ENCODE measurements at places on chromosomes 11 and 22.

DNA sequence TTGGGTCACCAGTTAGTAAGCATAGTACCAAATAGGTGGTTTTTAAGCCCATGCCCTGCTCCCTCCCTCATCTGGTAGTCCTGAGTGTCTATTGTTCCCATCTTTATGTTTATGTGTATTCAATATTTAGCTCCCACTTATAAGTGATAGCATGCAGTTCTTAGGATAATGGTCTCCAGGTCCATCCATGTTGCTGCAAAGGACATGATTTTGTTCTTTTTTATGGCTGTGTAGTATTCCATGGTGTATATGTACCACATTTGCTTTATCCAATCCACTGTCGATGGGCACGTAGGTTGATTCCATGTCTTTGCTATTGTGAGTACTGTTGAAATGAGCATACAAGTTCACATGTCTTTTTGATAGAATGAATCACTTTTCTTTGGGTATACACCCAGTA lies 18.2 kb upstream of the SYTL2 start:
- DNase-seq: no peak

DNA sequence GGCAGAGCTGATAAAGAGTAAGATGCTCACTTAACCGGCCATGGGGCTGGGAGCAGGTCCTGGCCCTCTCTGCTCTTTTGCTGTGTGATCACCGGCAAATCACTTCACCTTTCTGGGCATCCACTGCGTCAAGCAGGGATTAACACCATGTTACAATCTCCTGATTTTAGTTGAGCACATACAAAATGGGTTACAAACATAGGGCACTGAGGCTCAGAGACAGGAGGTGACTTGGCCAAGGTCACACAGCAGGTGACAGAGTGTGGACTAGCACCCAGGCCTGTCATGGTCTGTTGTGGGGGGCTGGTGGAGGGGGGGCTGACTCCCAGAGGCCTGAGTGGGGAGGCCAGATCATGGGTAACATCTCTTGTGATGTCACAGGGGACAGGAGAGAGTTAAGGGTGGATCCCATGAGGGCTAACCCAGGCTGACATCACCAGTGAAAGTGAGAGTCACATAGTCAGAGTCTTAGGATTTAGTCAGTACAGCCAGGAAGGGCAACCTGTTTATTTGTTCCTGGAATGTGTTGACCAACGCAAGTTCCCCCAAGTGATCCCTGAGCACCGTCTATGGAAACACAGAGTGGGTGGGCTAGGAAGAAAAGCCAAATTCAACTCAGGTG lies 27.8 kb downstream of the GDPD5 start:
- no peak for DNase-seq

DNA sequence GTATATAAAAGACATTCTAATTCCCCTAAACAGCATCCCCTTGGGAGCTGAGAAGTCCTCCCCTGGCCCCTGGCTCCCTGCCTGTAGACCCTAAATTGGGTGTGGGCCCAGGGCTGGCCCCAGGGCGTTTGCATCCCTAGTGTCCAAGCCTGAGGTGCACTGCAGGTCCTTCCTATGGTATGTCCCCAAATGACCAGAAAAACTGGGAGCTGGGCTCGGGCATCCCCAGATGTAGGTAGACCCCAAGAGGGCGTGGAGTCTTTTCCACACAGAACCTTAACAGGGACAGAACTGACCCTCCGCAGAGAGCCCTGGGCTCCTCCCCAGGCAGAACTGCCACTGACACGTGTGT lies 782 bp upstream of the OSBPL5 start:
- no peak for DNase-seq

GRCh38 chr11:78341841-78342240 lies 75.8 kb downstream of the GAB2 start:
- no peak for DNase-seq

- DNase-seq: no peak
Observed at GRCh38 chr11:1693327-1694063, 3.5 kb upstream of the KRTAP5-6 start.

- DNase-seq: no peak
Observed at GRCh38 chr11:103581760-103582159, 454.7 kb upstream of the DDI1 start.

GRCh38 chr11:133118563-133119268 lies 413.6 kb downstream of the OPCML start:
- DNase-seq: no peak

DNA sequence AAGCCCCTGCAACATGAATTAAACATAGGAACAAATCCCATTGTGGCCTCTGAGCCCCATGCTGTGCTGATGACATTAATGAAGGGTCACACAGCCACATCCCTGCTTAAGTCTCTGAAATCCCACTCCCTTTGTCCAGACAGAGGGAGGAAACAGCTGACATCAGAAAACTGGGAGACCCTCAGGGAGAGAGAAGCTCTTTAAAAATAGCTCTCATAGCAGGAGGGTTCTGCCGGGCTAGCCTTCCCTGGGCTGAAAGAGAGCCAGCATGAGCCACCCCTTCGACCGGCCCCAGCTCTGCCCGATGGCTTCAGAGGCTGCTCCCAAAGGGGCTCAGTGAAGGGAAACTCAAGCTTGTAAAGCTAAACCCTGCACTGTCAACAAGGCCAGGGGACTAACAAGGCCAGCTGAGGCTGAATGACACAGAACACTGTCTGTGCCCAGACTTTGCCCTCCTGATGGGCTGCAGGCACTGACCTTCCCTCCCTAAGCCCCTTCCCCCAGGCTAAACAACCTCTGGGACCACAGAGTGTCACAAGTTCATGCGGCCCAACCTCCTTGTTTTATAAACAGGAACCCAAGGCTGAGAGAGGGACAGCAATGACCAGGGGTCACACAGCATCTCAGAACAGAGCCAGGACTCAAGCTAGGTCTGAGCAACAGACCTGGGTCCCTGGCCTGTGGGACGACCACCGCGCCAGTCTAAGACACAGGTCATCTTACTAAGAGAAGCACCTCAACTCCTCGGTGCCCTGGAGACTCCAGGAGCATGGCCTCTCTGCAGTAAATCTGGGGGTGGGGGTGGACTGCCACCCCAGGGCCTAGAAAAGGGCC lies 163.8 kb downstream of the CHST1 start:
- no peak for DNase-seq

DNA sequence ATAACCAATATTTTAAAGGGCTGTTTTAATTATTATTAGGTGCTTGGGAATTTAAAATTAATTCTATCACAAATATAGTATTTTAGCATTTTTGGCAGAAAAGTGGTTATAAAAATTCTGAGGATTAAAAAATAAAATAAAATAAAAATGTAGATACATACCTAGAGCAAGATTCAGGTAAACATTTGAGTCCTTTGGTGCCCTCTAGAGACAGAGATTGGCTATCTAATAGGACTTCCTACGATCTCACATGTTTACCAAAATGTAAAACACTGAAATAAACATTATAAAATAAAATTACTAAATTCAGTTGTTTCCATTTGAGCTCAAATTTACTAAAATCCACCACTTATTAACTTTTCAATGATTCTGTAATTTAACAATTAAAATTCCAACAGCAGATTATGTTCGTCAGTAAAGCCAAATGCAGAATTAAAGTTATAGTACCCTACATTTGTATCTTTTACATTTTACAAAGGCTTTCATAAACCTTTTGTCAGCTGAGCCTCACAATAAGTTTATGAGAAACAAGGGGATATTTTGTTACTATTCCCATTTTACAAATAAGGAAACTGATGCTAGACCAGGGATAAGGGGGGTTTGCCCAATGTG lies 27.7 kb downstream of the SLC36A4 start:
- DNase-seq: no peak

DNA sequence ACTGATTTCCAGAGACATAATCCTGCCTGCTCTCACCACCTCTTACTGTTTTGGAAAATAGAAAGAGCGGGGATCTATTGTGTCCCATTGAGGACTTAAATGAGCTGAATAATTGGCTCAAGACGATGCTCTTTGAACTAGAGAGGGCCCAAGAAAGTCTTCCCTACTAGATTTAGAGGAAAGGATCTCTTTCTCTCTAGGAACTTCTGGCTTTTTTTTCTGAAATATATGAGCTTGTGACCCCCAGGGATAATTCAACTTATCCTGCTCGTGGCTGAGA lies 461.4 kb upstream of the KIRREL3 start:
- no peak for DNase-seq

DNA sequence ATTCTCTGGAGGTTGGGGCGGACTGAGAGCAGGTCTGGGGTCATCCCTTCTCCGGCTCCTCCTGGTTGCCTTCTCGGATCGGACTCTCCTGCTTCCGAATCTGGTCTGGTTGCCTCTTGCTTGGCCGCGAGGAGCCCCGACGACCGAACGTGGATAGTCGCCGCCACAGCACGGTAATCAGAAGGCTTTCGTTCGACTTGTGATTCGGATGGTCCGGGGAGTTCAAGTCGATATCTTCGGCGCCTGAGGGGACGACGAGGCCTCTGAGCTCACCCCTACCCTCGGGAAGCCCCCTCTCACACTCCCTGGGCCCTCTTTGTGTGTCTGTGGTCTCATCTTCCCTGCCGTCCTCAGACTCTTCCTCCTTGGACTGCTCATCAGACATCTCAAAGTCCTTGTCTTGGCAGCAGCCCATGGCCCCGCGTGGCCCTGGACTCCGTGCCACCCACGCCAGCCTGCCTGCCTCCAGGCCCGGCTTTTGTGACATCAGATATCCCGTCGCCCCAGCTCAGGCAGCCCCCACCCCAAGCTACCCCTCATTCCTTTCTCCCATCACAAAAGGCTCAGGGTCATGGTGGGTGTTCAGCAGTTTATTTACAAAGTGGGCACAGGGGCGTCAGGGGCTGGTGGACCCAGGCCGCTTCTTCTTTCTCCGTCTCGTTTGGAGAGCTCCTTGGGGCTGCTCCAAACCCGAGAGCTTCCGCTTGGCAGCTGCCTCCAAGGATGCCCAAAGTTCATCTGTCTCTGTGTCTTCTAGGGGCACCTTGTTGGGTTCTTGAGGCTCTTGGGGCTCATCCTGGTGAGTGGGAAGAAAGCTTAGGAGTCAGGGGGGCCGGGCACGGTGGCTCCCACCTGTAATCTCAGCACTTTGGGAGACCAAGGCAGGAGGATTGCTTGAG lies at the start of gene TEX54:
Gene TEX54, minus strand, starts transcription at position 506 of the 899 bp plus-strand sequence.
- DNase-seq: no peak

GRCh38 chr11:70000228-70000627 lies 77.9 kb upstream of the ANO1 start:
- no peak for DNase-seq

DNA sequence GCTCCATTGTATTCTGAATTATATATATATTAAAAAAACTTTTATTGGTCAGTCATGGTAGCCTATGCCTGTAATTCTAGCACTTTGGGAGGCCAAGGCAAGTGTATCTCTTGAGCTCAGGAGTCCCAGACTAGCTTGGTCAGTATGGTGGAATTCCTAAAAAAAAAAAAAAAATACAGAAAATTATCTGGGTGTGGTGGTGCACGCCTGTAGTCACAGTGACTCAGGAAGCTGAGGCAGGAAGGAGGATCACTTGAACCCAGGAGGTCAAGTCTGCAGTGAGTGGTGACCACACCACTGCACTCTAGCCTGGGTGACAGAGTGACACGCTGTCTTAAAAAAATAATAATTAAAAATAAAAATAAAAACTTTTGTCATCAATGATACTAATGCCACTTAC lies 133.2 kb downstream of the FAT3 start:
- DNase-seq: no peak

- no peak for DNase-seq
Observed at GRCh38 chr11:73295241-73295995, 12.7 kb upstream of the ARHGEF17 start.

- no peak for DNase-seq
Observed at GRCh38 chr11:64006398-64006797, 20.2 kb downstream of the OTUB1 start.

- no peak for DNase-seq
Observed at GRCh38 chr11:1499261-1499890, 12.8 kb upstream of the MOB2 start.

GRCh38 chr22:30490399-30490798 lies 15.1 kb downstream of the SEC14L4 start:
- no peak for DNase-seq

GRCh38 chr11:80815752-80816453 lies 1375.1 kb upstream of the TENM4 start:
- no peak for DNase-seq

DNA sequence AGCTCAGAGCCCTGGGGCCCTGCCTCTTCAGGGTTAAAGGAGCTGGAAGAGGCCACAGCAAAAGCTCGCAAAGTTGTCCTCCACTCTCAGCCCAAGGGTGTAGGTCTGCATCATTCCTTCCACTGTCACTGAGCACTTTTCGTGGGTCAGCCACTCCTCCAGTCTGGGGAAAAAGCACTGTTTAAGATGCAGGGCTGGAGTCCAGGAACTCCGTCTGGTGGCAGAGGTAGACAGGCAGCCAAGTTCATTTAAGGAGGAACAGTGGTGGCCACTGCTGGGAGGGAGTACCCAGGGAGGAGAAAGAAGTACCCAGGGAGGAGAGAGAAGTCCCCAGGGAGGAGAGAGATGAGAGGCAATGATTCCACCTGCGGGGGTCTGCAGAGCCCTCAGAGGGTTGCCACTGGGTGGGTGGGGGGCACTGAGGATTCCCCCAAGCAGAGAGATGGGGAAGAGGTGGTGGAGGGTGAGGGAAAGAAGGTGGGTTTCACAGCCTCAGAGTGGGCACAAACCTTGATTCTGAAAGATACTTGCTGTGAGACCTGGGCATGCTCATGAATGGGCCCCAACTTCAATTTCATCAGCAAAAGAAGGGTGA lies 70.0 kb upstream of the B3GAT1 start:
- DNase-seq: no peak

GRCh38 chr11:65478388-65479183 lies 20.3 kb upstream of the MALAT1 start:
- no peak for DNase-seq

- DNase-seq: no peak
Observed at GRCh38 chr22:26673486-26673885, 16.1 kb downstream of the MIAT start.

DNA sequence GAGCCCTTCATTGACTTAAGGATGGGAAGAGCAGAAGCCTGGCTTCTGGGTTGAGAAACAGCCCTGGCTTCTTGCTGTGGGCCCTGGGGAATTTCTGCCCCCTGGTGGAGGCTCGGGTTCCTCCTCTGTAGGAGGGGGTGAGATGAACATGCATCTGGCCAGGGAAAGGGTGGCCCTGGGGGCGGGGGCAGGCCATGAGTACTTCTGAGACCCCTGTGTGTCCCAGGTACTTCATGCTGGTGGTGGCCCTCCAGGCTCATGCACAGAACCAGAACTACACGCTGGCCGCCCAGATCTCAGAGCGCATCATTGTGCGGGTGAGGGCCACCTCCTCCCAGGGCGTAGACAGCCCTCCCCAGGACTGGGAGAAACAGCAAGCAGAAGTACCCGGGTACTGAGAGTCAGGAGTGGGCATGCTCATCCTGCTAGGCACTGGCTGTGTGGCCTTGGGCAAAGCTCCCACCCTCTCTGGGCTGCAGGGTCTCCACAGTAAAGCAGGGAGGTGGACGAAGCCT lies 15.8 kb downstream of the TMEM258 start:
- no peak for DNase-seq

All from SK-N-MC (cell line).